ENCODE measurements at places on chromosomes 3 and 15.

GRCh38 chr3:4340411-4341335 lies 37.5 kb downstream of the SETMAR start:
- no peak for DNase-seq

GRCh38 chr3:119290613-119291012 lies 3.6 kb upstream of the ARHGAP31 start:
- DNase-seq: no peak

GRCh38 chr3:129599607-129600006 lies 6.9 kb downstream of the PLXND1 start:
- DNase-seq: no peak

GRCh38 chr3:15276028-15276724 lies 56.2 kb downstream of the SH3BP5 start:
- DNase-seq: no peak

GRCh38 chr15:46300716-46301115 lies 665.9 kb downstream of the SQOR start:
- DNase-seq: no peak

DNA sequence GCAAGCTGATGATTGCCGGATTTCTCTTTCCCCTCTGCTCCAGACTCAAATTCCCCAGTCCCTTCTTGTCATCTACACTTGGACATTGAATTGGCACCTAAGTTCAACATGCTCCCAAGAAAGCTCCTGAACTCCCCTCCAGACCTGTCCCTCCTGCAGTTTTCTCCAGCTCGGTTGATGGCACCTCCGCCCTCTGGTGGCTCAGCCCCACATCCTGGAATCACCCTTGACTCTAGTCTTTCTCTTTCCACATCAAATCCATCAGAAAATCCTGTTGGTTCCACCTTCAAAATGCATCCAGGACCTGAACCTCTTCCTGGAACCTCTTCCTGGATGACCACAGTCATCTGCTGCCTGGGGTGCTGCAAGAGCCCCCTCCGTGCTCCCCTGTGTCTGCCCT lies 60.1 kb downstream of the RASGRF1 start:
- no peak for DNase-seq

GRCh38 chr3:24802614-24803013 lies 308.0 kb upstream of the THRB start:
- no peak for DNase-seq

GRCh38 chr3:185943760-185944106 lies 5.9 kb upstream of the TRA2B start:
- DNase-seq: no peak

DNA sequence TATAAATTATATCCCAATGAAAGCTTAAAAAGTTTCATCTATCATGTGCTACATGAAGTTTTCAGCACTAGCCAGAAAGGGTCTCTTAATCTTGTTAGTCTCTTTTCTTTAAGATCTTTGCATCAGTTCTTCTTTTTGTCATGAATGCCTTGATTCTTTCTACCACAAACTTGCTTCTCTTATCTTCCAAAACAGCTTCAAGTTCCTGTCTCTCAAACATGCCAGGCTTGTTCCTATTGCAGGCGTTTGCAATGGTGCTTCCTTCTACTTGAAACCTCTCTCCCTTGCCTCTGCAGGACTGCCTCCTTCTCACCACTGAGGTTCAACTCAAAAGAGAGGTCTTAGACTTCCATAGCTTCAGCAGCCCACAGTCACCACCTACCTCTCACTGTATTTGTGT lies 104.3 kb upstream of the FRMD4B start:
- DNase-seq: no peak

DNA sequence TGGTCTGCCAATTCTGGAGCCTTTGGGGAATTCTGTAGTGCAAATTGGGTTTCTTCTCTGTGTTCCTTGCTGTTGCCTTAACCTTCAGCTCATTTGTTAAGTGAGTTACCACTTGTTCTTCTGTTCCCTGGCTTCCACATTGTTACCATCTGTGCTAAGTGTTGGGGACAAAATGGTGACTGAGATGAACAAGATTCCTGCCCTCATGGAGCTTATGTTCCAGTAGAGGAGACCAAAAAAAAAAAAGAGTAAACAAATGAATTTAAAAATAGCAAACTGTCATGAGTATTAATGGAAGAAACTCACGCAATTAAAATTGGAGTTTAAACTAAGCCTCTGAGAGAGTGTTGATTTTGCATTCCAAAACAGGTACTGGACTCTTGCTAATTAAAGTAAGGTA lies 49.4 kb upstream of the ATP2C1 start:
- DNase-seq: no peak

DNA sequence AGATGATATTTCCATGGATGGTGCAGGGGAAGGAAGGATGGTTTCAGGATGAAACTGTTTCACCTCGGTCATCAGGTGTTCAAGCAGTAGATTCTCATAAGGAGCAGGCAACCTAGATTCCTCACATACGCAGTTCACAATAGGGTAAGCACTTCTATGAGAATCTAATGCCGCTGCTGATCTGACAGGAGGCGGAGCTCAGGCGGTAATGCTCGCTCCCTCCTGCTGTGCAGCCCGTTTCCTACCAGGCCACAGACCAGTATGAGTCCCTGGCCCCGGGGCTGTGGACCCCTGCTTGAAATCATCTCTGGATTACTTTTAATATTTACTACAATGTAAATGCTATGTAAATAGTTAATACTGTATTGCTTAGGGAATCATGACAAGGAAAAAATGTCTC lies 241.8 kb downstream of the ROBO2 start:
- DNase-seq: no peak

GRCh38 chr15:80507638-80508316 lies 103.6 kb downstream of the ARNT2 start:
- no peak for DNase-seq

GRCh38 chr3:55574671-55575070 lies 87.6 kb upstream of the WNT5A start:
- no peak for DNase-seq

DNA sequence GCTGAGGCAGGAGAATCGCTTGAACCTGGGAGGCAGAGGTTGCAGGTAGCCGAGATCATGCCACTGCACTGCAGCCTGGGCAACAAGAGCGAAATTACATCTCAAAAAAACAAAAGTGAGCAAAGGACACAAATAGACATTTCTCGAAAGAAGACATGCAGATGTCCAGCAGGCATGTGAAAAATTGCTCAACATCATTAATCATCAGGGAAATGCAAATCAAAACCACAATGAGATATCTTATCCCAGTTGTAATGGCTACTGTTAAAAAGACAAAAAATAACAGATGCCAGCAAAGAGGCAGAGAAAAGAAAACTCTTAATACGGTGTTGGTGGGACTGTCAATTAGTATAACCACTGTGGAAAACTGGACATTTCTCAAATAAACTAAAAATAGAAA lies 20.9 kb downstream of the ASB7 start:
- DNase-seq: no peak

- DNase-seq: no peak
Measured at GRCh38 chr3:117661818-117662095, 952.2 kb downstream of the TUSC7 start.

DNA sequence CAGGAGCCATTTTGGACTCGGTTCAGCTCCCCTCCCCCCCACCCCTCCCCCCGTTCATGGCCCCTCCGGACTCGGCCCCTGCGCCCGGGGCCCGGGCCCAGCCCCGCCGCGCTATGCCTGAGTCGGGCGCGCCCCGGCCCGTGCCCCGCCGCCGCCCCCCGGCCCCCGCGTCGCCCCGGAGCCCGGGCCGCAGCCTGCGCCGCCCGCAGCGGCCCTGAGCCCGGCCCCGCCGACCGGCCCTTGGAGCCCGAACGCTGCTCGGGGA lies 155 bp downstream of the ACVR2B start:
- DNase-seq: no peak

DNA sequence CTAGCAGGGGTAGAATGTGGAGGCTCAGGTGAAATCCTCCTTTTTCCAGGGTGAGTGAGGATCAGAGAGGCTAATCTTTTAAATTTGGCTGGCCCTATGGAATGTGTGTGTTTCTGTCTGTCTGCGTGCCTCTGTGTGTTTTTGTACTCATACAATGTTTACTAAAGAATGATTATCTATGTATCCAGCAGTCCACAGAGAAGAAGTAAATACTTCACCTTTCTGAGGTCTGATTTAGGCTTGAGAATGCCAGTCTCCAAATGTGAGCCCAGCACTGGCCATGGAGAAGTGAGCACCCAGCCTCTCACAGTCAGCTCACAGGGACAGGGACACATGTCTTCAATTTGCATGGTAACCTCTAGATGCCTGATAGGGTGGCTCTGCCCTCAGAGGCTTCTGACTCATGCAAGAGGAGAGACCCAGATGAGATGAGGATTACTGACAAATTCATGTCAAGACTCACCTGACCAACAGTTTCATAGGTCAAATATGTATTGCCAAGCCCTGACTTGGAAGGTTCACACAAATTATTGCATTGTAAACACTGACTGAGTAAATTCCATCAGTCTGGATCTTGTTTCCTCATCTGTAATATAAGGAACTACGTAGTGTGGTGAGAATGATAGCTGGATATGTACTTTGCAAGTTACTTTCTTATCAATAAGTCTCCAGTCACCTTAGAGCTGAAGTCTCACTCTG lies 31.0 kb downstream of the ENTPD3 start:
- no peak for DNase-seq

GRCh38 chr3:14879211-14879874 lies 60.6 kb downstream of the FGD5 start:
- no peak for DNase-seq

DNA sequence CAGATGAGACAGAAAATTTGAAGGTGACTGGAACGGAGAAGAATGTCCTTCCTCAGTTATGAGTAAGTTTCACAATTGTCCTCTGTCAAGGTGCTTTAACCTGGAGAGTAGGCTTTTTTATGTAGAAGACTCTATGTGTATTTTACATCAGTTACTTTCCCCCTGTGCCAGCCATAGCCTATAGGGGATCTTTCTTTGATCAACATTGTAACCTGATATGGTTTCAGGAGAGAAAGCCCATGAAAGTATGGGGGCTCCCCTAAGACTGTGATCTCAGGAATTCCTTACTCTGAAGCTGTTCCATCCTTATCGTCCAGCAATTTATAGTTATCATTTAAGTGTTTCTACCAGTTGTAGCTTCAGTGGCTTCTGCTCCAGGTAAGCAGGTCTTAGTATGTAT lies 1076.3 kb upstream of the EPHA6 start:
- no peak for DNase-seq

- no peak for DNase-seq
Measured at GRCh38 chr3:112925969-112926368, 48.9 kb downstream of the CD200R1 start.

DNA sequence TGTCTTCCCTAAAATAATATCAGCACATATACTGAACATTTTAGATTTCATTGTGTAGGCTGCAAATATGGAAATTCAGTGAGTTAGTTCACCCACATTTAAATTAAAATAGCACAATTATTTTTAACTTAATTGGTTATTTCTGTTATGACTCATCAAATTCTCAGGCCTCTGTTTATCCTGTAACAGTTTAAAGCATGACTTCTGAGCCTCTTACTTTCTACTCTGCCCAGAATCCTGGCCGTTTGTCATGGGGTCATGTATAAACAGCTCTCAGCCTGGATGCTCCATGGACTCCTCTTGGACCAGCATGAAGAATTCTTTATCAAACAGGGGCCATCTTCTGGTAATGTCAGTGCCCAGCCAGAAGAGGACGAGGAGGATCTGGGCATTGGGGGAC lies 12.2 kb downstream of the TUBGCP4 start:
- DNase-seq: no peak

All from T47D (cell line).